ENCODE measurements at places on chromosomes 5 and 9. TPM values are rescaled to one million over a fixed set of nuclear protein-coding genes. Genes with fewer than 3 reads are reported as not detected.

Gene FOXD4L4
- 0.07 TPM for total RNA-seq

Gene ADAMTS2
- not detected for total RNA-seq

Gene PCDH12
- total RNA-seq: not detected

GRCh38 chr5:76069061-76069735 lies 14.0 kb upstream of the SV2C start:
- no peak for DNase-seq

DNA sequence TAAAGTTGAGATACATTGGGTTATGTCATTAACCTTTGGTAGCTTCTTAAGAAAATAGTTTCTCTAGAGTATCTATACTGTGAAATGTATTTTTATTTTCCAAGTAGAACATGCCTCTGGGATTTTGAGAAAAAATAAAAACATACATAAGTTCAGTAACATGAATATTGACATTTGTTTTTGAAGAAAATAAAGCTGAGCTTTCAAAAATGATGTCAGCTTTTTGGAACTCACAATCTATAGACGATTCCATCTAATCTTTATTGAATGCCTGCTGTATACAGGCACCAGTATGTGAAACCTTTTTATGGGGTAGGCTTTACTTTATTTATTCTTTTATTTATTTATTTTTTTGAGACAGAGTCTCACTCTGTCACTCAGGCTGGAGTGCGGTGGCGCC lies 175.9 kb upstream of the NFIL3 start:
- no peak for DNase-seq

DNA sequence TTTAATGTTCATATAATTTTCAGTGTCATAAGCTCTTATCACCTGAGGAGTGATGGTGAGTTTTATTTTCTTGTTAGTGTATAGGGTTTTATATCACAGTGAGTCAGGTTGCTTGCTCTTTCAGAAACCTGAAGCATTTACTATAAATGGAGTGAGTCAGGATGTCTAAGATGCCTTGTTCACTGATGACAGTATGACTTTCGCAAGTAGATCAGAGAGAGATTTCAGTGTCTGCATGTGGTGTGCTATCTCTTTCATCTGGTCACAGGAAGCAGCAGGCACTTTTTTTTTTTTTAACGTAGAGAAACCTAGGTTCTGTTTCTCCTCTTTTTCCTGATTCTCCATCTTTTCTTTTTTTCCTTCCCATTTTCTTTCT lies 237.1 kb downstream of the DMRTA1 start:
- DNase-seq: peak; percentile 96

- DNase-seq: peak; percentile 58
Observed at GRCh38 chr5:60366489-60366888, 333.5 kb downstream of the DEPDC1B start.

DNA sequence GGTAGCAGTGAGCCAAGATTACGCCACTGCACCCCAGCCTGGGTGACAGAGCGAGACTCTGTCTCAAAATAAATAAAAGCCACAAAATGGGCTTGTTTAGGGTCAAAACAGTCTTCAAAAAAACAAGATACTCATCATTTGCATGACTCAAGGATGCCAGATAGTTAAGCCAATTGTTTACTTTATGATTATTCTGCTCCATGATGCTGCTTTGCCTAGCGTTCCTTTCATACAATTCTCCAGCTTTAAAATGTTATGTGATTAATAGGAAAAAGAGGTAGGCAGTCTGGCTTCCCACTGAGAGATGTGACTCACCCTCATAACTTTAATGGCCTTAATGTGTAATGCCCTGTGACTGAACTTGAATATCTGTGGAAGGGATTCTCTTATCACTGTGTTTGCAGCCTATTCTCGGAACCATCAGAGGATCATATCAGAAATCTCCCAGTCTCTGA lies 364.6 kb upstream of the TRPC7 start:
- peak; percentile 98 for DNase-seq

DNA sequence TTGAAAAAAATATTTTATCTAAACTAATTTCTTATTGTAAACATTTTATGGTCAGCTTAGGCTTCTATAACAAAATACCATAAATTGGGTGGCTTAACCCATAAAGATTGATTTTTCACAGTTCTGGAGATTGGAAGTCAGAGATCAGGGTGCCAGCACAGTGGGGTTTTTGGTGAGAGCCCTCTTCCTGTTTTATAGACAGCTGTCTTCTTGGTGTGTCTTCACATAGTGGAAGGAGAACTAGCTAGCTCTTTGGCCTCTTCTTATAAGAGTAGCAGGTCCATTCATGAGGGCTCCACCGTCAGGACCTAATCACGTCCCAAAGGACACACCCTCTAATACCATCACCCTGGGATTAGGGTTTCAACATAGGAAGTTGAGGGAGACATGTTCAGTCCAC lies 26.6 kb downstream of the OTULINL start:
- no peak for DNase-seq

DNA sequence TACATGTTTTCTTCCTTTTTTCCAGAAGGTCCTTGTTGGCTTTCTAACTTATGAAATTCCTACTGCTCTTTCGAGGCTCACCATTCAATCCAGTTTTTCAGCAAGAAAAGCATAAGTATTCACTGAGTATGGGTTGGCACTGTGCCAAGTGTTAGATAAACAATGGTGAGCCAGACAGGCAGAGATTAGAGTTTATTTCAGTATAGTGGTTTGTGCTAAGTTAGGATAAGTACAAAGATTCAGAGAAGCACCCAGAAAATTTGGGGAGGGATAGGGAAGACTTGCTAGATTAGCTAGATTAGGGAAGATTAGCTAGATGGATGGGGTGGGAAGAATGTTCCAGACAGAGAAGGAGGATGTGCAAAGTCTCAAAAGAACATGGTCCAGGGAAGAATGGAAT lies 122.9 kb downstream of the OXCT1 start:
- DNase-seq: peak; percentile 42

- DNase-seq: no peak
Observed at GRCh38 chr5:109857405-109858031, 167.8 kb downstream of the MAN2A1 start.

- peak; percentile 53 for DNase-seq
Observed at GRCh38 chr9:463455-464171, 248.9 kb downstream of the DOCK8 start.

DNA sequence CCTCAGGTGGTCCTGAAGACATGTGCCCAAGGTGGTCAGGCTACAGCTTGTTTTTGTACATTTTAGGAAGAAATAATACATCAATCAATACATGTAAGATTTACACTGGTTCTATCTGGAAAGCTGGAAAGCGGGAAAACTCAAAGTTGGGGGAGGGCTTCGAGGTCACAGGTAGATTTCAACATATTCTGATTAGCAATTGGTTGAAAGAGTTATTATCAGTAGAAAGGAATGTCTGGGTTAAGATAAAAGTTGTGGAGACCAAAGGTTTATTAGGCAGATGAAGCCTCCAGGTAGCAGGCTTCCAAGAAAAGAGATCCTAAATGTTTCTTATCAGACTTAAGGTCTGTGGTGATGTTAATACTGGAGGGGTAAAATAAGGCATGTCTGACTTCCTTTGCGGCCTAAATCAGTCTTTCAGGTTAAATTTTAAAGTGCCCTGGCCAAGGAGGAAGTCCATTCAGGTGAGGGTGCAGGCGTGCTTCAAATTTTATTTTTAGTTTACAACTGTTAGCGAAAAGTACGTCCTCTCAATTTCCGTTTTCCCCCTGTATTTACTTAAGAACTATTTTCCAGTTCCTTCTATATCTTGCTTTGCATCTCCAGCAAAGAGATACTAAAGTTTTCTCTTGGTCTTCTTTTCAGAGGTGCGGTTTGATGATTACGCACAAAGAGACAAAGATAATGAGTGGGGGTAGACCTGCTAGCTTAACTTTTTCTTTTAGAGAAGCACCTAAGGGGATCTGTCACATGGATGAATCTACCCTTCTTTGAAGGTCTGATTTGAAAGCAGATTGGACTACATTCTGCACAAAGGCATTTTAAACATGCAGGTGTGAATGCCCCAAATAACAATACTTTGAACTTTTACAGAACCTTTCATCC lies 578.6 kb downstream of the RAB3C start:
- no peak for DNase-seq

DNA sequence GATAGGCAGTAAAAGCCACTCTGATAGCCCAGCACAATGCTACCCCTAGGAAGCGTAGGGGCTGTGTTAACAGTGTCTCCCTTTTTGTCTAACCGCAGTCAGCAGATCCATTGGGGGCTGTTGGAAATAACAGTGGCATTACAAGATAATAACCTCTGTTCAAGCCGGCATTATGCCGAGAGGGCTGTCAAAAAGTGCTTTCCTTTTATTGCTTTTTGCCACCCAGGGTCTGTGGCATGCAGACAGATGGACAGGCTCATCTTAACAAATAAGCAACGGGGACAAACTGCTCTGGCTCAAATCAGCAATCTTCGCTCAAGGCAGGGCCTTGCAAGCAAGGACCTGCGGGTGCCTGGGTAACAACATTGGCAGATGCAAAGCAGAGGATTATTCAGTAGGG lies 123.3 kb downstream of the TLR4 start:
- DNase-seq: no peak

GRCh38 chr5:66850354-66851075 lies 254.3 kb downstream of the MAST4 start:
- DNase-seq: no peak

DNA sequence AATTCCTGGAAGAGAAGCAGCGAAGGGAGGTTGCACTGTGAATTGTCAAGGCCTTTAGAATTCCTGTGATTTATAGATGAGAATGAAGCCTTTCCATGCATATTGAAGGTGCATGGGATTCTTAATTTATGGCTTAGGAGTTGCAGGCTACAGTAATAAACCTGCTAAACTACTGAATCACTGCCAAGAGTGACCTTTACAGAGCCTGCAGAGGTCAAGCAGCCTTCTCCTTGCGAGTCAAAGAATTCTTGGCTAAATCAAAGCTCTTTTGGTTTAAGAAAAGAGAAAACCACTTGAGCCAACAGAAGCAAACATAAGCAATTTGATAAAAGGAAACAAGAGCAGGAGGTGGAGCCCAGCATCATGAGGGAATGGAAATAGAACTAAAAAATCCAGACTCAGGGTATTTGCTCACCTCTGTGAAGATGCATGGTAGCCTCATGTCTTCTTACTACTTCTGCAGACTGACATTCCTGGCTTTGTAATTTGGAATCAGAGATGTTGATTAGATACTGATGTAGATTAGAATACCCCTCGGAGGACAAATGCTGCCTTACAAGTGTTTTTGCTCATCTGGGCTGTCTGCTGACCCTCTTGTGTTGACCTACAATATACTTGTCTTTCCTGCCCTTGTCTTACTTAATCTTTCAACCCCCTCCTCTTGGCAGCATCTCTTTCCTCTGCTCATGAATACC lies 90.3 kb upstream of the IFNK start:
- no peak for DNase-seq

DNA sequence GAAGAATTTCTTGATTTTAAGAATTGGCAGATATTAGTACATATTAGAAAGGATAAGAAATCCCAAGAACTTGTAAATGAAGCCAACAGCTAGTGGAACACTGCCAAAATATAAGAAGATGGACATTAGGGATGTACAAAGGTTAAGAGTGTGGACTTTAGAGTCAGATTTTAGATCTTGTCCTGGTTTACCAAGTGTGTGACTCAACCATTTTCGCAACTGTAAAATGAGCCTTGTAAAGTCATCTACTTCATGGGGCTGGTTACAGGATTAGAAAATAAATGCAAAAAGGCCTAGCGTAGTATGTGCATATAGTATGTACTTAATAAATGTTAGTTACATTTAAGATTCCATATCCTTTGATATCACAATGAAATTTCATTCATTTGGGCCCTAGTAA lies 260.0 kb downstream of the RAB3C start:
- DNase-seq: no peak

DNA sequence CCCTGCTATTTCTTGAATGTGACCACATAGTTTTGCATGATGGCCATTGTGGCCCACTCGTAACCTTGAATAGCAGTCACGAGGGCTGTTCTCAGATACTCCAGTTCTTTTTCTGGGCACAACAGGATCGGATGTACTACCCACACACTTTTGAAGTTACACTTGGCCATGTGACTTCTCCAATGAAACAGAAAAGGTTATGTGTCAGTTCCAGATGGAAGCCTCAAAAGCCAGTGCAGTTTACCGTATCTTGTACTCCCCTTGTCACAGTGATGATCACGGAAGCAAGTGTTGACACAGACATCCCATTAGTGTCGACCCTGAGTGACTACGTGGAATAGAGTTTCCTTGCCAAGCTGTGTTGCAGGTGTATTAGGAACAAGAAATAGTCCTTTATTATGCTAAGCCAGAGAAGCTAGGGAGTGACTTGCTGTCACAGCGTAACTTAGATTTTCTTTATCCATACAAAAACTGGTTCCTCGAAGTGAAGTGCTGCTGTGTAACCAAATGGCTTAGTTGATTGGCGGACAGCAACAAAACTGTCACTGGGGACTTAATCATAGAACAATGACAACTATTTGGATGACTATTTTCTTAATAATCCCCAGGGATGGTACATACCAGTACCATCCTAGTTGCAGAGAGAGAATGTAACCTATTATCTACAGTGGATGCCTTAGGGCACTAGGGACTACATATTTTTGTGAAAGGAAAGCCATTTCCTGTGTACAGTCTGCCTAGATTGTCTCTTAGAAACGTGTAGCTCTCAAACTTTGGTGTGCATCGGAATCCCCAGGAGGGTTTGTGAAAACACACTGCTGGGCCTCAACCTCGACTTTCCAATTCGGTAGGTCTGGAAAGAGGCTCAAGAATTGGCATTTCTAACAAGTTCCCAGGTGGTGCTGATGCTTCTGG lies 90.1 kb upstream of the DMRT1 start:
- peak; percentile 89 for DNase-seq

- no peak for DNase-seq
Observed at GRCh38 chr5:150613991-150614660, 26.3 kb upstream of the SYNPO start.

DNA sequence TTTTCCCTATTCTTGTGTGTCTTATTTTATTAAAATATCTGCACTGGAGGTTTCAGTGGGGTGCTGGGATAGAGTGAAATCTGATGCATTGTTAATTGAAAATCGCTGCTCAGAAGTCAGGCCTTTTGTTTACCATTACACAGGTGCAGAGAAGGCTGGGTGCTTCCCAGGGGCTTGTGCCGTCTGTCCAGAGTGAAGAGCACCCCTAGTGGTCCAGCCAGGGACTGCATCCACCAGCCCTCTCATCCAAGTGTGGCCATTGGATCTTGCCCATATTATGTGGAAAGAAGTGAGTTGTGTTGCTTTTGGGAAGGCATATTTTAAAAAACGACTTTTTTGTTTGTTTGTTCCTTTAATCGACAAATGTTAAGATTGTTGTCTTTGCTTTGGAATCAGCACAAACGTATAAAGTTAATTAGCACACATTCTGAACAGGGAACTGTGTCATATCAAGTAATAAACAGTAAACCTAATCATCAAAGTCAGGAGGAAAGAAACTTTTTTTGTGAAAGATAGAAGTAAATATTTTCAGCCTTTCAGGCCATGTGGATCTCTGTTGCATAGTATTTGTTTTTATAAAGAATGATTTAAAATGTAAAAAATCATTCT lies 315.6 kb downstream of the MTRR start:
- peak; percentile 15 for DNase-seq

- no peak for DNase-seq
Observed at GRCh38 chr9:35026671-35027070, 37.1 kb downstream of the DNAJB5 start.

GRCh38 chr5:122874179-122874875 lies 28.9 kb downstream of the SNX24 start:
- DNase-seq: no peak

All from M059J (cell line).